ENCODE measurements at places on chromosomes 5 and 9.

DNA sequence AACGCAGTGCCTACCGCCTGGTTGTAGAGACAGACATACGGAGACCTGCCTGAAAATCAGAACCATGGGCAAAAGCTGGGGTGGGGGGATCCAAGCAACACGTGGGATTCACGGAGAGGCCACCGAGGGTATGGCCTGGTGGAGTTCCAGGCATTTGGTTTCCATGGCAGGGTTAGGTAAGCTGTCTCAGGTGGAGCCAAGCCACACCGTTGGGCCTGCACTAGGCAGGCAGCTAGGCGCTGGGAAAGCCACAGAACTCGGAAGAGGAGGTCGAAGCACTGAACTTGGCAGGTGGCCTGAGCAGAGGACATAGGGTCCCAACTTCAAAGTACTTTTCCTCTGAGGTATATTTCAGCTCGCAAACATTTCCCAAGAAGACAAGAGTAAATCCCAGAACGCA is 111.6 kb downstream of the ISL1 start:
- DNase-seq = no peak

GRCh38 chr9:109017061-109017460 is 3.8 kb upstream of the CTNNAL1 start:
- no peak for DNase-seq

- DNase-seq = no peak
Observed at GRCh38 chr9:99249619-99250018, 27.5 kb downstream of the SEC61B start.

DNA sequence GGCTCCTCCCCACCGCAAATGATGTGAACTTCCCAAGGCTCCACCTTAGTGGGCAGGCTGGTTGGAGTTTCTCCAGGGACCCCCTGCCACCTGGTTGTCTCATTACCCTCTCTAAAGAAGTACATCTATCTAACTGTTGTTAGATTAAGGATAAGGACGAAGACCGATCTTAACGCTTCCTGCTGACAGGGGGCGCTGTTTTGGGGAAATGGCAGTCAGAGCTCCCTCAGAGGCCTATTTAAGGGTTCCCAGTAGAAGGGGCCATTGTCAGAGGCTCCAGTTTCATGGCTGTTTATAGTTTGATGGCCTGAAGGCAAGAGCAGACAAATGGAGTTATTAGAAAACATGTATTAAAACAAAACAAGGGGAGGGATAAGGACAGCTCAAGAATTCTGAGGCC is 100.1 kb downstream of the SPEF2 start:
- no peak for DNase-seq

- no peak for DNase-seq
Observed at GRCh38 chr9:132168347-132168746, 6.5 kb downstream of the NTNG2 start.

GRCh38 chr5:125109816-125110215 is 363.4 kb upstream of the ZNF608 start:
- DNase-seq = no peak

- DNase-seq = no peak
Observed at GRCh38 chr9:89625721-89626687, 21.2 kb downstream of the GADD45G start.

- peak; percentile 2 for DNase-seq
Observed at GRCh38 chr5:72280581-72281069, 39.4 kb downstream of the MRPS27 start.

DNA sequence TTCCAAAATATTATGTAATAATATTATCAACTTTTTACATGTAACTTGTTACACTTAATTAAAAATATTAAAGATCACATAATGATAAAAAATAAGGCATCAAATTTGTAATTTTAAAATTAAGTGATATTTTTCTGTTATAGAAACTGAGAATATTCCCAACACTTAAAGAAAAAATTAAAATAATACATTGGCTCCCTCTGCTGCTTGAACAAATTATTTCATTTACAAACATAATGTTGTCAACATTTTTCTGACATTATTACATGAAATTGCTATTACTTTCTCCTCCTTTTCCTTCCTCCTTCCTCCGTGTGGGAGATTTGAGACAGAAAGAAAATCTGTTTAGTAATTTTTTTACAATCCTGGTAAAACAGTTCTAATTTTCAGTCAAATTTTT is 42.3 kb downstream of the RNF180 start:
- DNase-seq = no peak

Measured in large intestine (tissue), 12 donors.